Stimulated activated CD8-positive, alpha-beta memory T cell treated with anti-CD3 and anti-CD28 coated beads, Interleukin-7, amount 100 ng/mL, for 1 hour (primary cell): ENCODE measurements at places on chromosomes 7 and 10.

DNA sequence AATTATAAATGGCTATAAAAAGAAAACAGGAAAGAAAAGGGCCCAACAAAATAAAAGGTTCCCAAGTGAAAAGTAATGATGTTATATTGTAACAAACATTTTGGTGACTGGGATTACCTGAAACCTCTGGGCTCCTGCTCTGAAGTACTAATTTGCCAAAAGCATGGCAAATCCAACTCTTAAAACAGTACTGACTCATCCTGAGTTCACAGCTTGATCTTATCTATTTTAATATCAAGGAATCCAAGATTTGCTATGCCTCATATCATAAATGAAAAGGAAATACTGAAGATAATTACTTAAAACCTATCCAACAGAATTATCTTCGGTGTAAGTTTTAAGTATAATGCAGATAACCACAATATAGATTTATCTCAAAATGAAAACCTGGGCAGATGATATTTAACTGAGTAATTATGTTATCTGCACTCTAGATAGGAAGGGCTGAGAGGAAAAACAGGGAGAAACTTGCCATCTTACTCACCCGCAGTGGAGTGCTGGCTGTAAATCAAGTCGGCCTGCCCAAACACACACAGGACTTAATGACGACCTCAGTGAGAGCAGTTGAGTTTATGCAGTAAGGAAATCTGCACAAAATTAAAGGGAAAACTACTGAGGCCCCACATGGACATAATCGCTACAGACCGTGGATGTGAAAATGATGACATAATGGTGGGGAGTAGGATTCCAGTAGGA lies 48.4 kb downstream of the MPP7 start:
- no peak for DNase-seq

- no peak for DNase-seq
Measured at GRCh38 chr7:64581926-64582894, 19.3 kb upstream of the ZNF680 start.

DNA sequence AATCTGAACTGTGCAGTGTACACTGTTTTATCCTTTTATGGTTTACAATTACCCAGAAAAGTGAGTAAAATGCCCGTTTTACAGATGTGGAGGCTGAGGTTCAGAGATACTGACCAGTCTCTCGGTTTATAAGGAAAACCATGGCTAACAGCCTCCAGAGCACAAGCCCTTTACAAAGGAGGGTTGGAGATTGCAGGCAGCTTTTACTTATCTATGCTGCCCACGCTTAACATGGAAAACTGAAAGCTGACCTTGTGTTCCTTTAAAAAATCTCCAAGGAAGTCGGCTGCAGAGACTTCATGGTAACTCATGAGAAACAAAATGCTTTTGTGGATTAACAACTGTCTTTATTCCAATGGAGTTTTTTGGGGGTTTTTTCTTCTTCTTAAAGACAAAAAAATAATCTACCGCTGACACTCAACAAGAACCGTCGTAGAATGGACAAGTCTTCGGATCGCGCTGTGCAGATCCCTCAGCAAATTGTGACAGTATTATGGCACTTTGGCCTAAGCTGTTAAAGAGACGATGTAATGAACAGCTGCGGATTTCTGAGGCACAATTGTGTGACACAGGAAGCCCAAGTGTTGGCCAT lies 654 bp upstream of the SLF2 start:
- no peak for DNase-seq

GRCh38 chr7:561631-562373 lies 42.2 kb upstream of the PDGFA start:
- DNase-seq, result no peak

GRCh38 chr7:121388950-121389349 lies 7.2 kb downstream of the FAM3C start:
- DNase-seq, result no peak

DNA sequence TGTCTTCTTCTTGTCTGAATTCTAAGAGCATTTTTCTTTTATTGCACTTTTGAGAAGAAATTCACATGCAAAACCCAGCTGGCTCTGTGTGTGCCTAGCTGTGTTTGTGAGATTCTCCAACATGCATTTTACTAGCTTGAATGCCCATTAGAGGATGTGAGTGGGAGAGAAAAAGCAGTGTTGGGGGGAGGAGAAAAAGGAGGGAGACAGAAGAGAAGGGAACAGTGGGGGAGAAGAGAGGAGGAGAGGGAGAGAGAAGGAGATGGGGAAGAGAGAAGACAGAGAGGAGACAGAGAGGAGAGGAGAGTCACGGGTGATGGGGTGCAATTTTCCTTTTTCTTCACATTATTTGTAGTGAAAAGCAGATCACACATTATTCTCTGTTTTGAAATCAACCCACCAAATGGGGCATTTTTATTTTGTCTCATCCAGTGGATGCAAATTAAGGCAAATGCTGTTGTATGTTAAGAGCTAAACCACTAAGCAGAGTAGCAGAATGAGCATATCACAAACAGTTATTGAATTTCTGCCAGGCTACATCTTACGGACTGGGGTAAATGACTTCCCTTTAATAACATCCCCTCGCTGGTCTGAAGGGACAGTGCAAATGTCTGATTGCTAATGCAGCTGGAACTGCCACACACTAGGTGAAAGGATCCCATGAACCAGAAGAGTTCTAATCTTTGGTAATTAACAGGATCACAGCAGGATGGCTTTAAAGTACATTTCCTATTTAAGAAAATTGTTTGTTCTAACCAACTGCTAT lies 849 bp downstream of the LRRN3 start:
- no peak for DNase-seq

GRCh38 chr7:130515315-130516040 lies 23.6 kb downstream of the MEST start:
- no peak for DNase-seq
